Muscle of leg (tissue), 16 donors: ENCODE measurements at places on chromosomes 7 and 10.

GRCh38 chr10:122149561-122150505 lies 121.3 kb upstream of the BTBD16 start:
- peak; percentile 96 for DNase-seq

GRCh38 chr7:137017221-137017620 lies 148.8 kb downstream of the CHRM2 start:
- DNase-seq: no peak

DNA sequence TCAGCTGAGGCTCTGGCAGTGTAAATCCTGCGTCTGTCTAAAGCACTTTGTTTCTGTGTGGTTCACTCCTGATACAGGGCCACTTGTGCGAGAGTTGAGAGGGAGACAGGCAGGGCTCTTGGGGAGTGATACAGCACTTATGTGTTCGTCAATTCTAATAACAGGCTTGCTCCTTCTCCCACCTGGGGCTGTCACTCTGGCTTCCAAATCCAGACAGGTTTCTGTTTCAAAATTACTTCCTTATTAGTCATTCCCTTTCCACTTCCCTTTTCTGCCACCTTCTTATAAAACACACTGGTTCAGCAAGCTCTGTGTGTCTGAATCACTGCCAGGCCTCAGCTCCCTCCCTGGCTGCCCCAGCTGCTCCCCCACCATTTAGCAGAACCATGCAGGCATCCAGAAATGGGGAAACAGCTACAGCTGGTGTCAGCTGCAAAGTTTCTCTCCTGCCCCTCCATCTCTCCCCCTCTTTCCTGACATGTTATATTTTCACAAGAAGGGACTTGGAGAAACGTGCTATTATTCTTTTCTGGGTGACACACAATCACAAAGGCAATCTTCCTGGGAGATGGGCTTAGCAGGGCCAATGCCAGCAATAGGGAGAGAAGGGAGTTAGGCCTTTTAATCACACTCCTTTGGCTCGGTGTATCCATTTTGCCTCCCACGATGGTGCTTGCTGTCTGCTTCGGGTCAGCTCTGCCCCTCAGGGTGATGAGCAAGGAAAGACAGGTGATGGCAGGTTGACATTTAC lies 58.4 kb upstream of the ZNRF2 start:
- DNase-seq: peak; percentile 91

- DNase-seq: peak; percentile 75
These were observed 3.0 kb upstream of the CALHM3 start for GRCh38 chr10:103481974-103482531.

DNA sequence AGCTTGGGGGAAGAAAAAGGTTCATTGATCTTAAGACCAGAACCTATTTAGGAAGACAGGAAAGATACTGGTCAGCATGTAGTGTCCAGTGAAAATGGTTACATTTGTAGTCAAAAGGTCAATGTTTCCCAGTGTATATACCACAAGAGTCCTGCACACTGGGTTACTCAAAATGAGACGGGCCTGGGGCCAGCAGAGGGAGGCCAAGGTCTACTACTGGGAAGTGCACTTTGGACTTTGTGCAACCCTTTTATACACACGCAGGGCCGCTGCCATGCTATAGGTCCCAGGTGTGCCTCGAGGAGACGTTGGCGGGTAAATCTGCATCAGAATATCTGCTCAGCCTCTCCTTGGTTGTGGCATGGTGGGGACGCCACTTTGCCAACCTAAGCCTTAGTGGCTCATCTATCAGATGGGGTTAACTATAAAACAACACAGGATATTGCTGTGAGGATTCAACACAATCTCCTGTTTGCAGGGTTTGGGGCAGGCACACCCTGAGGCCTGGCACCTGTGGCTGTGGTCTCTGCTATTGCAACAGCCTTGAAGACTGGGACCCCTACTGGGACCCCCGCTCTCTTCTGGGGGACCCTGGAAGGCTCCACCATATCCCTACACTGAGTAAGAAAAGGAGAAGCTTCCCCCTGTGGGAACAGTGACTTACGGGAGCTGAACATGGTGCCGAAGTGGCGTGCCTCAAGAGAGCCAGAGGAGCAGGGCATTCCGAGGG lies 19.7 kb downstream of the CLRN3 start:
- no peak for DNase-seq

- no peak for DNase-seq
These were observed 69.5 kb upstream of the ZNF438 start for GRCh38 chr10:31101123-31101522.

- peak; percentile 83 for DNase-seq
These were observed at the start of gene FOXP2 for GRCh38 chr7:114414156-114415063. TSS of gene FOXP2 (plus strand) at chr7:114414815. CDS start at chr7:114426512, 11,697 bp downstream.
